ENCODE measurements at places on chromosomes 2 and 18.

- no peak for DNase-seq
Observed at GRCh38 chr2:220336771-220337170, 709.3 kb downstream of the SLC4A3 start.

DNA sequence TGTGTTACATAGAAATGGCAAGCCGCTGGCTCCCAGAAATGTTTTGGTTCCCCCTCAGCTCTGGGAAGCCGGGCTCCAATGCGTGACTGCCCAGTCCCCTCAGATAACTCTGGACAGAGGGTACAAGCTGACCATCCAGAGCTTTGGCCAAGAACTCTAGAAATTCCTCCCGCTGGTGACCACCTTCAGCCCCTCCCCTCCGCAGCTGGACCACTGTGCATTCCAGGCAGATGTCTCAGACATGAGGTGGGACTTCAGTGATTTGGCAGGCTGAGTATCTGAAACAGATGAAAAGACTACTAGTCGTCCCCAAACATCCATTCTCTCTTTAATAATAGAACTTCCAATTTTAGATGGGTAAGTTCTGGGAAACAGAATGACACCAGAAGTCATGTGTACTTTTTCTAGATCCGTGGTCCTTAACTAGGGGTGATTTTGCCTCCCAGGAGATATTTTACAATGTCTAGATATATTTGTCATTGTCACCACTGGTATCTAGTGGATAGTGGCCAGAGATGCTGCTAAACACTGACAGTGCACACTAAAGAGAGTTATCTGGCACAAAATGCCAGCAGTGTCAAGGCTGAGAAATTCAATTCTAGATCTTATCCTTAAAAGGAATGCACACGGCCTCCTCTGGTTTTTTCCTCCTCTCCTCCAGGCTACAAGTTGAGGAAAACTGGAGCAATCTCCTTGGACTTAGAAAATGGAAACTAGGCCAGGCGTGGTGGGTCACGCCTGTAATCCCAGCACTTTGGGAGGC lies 294.3 kb downstream of the SRBD1 start:
- DNase-seq, result no peak

GRCh38 chr2:71934595-71935261 lies 212.9 kb downstream of the CYP26B1 start:
- DNase-seq, result peak; percentile 61

- DNase-seq, result no peak
Observed at GRCh38 chr2:234565201-234565600, 68.3 kb upstream of the ARL4C start.

GRCh38 chr2:239137165-239137897 lies 263.5 kb downstream of the HDAC4 start:
- no peak for DNase-seq

GRCh38 chr2:226943862-226944620 lies 108.2 kb downstream of the RHBDD1 start:
- DNase-seq, result no peak

DNA sequence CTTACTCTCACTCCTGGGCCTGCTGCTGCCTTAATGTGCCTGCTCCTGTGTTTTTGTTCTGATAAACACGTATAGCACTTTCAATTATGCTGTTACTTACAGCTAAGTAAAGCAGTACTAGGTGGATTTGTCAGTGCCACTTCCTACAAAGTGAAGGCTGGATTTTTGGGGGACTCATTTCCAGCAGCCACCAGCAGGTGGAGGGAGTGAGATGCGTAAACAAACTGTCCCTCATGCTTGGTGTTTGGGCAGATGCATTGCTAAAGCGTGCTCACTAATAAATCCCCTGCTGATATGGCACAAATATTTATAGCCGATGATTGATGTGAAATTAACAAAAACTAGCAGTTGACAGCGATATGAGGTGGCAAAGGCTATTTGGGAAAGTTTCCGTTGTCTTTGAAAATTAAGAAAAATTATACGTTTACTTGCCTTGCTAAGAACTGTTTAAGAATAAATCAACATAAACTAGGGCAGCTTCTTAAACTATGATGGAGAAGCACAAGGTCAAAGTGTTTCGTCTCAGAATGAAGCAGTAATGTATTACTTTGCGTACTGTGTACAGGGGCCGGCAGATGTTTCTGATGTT lies 101.7 kb downstream of the AGAP1 start:
- DNase-seq, result no peak

DNA sequence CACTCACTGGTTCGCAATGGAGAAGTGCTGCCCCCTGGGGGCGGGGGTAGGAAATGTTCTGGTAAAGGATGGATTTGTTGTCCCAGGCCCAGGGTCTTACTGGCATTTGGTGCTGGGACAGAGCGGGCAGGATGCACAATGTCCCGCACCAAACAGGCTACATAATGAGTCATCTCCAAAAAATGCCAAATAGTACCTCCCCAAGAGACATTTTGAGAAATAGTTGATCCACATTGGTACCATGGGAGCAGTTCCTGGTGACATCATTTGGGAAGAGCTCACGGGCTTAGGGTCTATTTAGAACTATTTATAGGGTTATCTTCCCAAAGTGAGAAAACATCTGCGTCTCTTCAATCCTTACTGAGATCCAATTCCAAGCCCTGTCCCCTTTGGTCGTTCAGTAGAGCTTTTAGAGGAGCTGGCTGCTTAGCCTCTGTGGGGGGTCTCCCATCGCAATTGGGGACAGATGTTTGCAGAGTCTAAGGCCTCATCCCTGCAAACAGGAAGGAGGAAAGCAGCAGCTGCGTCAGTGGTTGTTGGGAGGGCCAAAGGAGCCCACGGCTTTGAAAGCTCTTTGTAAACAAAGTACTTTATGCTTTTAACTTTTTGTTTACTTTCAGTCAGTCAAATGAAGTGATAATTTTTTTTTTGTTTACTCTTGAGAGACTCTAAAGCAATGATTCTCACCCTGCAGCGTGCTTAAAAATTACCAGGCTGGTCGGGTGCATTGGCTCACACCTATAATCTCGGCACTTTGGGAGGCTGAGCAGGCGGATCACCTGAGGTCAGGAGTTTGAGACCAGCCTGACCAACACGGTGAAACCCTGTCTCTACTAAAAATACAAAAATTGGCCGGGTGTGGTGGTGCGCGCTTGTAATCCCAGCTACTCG lies 49.3 kb downstream of the GREB1 start:
- no peak for DNase-seq

GRCh38 chr2:160209516-160209856 lies 9.4 kb upstream of the ITGB6 start:
- DNase-seq, result no peak

DNA sequence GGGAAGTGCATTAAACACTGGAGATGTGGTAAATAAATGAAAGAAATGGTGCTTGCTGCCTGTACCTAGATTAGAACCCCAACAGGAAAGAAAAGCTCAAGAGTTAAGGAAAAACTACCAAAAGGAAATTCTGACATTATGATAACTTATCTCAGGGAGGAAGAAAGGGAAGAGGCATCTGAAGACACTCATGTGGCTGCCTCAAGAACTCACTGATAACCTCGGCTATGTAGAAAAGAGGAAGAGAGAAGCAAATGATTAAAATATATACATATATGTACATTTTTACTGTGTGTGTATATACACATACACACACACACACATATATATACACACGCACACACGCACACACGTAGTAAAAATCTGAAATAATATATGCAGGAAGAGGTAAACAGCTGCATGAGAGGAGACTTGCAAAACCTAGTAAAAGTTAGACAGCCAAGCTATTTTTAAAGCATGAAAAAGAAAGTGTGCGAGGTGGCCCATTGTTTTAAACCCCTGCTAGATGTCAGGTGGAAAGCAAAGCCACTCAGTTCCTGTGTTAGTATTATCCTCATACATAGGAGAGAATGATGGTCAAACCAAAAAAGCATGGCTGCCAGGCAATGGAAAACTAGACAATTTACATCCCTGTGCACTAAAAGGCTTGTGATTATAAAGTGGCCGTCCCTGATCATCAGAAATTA lies 483.0 kb upstream of the NRP2 start:
- no peak for DNase-seq

- DNase-seq, result no peak
Observed at GRCh38 chr2:130355172-130355577, 681 bp upstream of the PTPN18 start.

- no peak for DNase-seq
Observed at GRCh38 chr2:232535761-232536530, 3.5 kb upstream of the CHRNG start.

GRCh38 chr2:190468814-190469569 lies 60.8 kb downstream of the MFSD6 start:
- no peak for DNase-seq

DNA sequence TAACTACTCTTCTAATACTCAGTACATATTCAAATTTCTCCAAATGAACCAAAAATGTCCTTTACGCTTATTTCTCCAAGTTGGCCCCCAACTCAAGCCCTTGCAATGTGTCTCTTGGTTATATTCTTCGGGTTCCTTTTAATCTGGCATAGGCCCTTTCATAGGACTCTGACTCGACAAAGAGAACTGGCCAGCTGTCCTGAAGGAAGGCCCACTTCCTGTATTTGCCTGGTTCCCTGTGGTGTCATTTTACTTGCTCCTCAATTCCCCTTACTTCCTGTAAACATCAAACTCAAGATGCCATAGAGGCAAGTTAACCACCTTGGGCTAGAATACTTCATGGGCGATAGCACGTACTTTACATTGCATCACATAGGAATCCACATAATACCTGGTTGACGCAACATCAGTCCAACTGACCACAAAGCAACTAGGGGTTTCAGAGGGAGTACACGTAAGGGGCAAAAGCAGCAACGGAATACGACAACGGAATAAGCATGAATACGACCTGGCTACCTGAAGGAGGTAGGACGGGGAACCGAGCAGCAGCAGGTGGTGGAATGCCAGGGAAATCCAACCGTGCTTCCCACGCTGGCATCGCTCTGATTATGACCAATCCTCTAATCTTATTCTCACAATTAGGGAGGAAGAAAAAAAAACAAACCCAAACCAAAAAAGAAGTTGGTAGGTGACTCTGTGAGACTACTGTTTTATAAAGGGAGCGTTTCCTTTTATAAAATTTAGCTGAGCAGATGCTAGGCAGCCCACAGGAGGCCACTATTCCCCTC lies 823 bp upstream of the GORASP2 start:
- no peak for DNase-seq

- no peak for DNase-seq
Observed at GRCh38 chr2:143705108-143705707, 576.0 kb downstream of the ARHGAP15 start.

DNA sequence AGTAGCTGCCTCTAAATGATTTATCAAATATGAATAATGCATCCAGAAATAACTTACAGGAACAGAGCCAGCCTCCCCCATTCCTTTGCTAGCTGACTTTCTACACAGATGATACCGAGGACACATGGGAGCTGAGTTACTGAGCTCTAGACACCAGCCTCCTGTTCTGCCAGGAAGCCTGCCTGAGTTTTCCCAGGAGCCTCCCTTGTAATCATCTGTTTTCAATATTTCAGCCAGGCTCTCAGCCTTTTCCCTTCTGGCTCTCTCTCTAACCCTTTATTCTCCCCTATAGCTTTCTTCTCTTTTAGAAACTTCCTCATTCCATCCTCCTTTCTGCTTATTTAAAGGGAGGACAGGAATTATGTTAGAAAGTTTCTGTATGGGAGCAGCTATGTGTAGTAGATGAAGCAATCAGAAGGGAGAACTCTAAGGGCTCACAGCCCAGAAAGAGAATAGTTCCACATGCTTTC lies 911.6 kb downstream of the TDRD15 start:
- DNase-seq, result no peak

DNA sequence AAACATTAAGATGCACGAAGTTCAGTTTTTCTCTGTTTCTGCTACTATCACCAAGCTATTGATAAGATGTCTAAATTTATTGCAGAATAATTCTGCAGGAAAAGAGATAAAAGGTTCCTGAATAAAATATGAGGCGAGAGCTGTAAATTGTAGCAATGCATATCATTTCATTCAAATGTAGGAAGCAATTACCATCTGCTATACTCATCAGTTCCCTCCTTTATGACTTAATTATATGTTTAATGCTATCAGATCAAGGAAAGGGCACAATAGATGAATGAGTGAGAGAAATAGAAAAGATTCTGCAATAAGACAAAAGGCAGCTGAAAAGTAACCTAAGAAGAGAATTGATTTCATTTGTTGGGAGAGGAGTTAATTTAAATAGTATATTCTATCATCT lies 108.2 kb upstream of the GALNT5 start:
- no peak for DNase-seq

DNA sequence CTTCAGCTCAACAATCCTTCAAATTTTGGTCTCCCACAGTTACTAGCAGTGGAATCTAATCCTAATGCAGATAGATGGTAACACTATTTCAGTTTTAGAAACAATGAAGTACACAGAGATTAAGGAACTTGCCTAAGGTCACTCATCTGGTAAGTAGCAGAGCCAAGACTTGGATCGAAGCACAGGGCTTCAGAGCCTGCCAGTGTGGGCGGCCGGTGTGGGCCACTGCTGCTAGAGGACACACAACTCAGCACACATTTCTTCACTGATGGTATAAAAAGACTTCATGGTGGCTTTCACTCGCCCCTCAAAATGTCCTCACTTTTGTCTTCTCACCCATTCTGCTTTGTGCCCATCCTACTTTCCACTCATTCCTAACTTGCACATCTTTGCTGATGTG lies 11.1 kb downstream of the C2orf74 start:
- no peak for DNase-seq

DNA sequence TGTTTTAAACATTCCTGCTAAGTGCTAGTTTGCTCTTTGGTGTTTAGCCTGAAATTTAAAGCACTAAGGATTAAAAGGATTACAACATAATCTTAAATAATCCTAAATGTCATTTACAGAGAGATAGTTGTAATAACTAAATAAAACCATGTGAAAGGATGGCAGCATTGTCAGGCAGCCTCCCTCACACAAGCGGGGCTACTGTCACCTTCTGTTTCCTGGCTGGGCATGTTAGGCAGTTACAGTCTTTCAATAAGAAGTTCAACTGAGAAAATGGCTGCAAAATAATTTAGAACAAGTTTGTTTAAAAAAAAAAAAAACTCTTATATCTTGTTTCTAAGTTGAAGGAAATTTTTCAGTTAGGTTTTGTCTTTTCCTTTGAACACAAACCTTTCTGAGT lies 124.9 kb downstream of the ARHGAP15 start:
- DNase-seq, result no peak

DNA sequence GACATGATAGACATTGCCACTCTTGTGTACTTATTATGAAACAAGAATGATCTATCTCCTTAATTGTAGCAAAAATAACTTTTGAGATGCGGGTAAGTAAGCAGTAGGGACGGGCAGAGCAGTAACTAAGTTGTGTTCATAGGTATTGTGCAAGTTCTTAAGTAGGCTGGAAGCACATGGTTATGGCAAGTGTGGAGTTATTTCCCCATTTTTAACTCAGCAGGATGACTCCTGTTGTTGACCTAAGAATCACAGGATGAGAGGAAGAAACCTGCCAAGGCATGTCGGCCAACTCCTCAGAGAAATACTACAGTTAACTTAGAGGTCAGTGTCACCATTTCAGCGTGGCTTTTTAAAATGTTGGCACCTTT lies 51.1 kb upstream of the FN1 start:
- DNase-seq, result no peak

- no peak for DNase-seq
Observed at GRCh38 chr18:68484241-68484640, 230.7 kb downstream of the TMX3 start.
